Activated CD4-positive, CD25-positive, alpha-beta regulatory T cell (primary cell): ENCODE measurements at places on chromosomes 2 and 18.

DNA sequence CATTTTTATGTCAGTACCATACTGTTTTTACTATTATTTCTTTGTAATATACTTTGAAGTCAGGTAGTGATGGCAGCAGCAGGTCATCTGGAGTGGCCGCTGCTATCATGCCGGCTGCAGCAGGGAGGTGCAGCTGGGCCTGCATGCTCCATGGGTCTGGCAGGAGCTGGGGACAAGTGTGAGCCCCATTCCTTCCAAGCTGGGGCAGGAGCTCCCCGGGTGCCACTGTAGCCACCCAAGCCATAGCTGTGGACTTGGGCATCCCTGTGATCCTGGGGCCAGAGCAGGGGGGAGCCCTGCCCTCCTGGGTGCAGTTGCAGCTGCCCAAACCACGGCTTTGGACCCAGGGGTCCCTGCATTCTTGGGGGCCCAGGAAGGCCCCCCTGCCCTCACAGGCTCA, 59.2 kb downstream of the CSRNP3 start:
- no peak for DNase-seq

- no peak for DNase-seq
Measured at GRCh38 chr2:75246441-75247167, 47.3 kb upstream of the TACR1 start.

- DNase-seq, result no peak
Measured at GRCh38 chr2:219490600-219491130, 8.0 kb upstream of the GMPPA start.

GRCh38 chr2:215982465-215982875, 30.9 kb downstream of the MREG start:
- DNase-seq, result no peak

DNA sequence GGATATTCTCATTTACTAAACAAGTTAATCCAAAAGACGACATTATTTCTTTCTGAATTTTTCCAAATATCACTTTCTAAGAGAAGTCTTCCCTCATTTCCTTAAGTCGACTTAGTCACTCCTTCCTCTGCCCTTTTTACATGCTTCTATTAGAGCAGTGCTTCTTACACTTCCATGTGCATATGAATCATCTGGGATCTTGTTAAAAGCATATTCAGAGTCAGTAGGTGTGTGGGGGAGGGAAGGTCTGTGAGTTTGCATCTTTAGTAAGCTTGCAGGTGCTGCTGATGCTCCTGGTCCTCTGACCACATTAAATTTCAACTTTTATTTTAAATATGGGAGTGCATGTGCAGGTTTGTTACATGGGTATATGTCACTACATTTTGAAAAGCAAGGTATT, 582.6 kb downstream of the NRXN1 start:
- no peak for DNase-seq

GRCh38 chr2:13193900-13194299, 477.2 kb downstream of the TRIB2 start:
- DNase-seq, result no peak

DNA sequence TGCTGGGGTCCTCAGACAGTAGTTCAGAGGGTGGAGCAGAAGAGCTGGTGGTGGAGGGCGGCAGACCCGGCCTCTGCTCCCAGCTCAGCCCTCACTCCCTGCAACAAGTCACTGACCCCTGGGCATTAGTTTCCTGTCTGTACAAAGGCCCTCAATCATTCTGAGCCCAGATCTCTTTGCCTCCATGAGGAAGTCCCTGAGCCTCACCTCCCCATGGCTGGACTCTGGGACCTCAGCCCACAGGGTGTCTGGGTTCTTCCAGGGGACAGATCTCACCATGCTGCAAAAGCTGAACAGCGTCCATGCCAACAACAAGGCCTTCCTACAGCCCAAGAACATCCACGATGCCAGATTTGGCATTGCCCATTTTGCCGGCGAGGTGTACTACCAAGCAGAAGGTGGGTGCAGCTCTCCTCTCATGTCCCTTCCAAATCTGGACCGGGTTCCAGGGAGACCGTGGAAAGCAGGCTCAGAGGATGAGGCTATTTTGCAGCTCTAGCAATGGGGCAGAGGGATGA, 49.1 kb downstream of the MYO7B start:
- DNase-seq, result no peak

- DNase-seq, result no peak
Measured at GRCh38 chr2:128538396-128538795, 219.7 kb upstream of the HS6ST1 start.

DNA sequence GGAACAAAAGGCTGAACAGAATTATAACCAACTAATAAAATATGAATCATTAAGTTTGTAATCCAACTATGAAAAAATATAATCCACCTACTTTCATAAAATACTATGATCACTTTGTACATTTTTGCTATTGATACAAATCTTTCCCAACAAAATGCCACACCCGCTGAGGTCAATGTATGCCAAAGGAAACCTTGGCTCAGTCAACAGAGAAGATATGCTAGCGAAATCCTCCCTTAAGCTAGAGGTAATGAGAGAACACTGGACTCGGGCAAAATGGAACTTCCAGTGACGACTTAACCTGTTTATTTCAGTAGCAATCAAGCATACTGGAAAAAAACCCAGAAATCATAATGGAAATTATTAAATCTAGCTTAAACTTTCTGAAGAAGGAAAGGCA, 81.5 kb downstream of the NOL10 start:
- DNase-seq, result no peak

DNA sequence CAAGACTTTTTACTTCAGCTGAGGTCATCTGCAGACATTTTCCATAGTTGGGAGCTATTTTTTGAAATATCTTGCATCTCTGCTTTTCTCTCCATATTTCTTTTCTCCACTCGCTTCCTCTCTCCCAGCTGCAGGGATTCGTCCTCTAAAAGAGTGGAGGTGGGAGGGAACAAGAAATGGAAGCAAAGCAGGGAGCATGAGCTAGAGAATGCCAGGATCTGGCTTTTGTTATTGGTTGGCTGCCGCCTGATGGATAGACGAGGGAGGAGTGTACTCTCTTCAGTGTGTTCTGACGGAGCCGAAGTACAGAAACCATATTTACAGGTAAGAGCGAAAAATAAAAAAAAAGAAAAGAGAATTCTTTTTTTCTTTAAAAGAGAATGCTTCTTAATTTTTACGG, at the start of gene CSRNP3:
TSS of gene CSRNP3 (plus strand) at position 282 of the 400 bp plus-strand sequence. CDS start 125,368 bp downstream, outside the sequence.
- DNase-seq, result no peak
